HTR-8/SVneo (cell line): ENCODE measurements at places on chromosomes 4 and X.

DNA sequence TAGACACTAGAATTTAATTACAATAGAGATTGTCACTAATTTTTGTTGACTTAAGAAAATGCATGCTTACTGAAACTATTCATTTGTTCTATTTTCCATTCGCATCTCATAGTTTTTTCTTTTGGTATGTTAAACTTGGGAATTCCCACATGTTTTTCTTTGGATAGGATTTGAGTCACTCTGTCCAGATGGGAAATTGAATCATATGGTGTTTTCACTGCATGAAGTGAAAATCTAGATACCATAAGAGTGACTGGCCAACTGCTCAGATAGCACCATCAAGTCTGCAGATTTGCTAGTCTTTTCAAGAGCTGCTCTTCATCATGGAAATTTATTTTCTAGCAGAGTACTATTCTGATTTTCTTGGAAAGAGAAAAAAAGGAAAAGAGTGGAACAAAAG lies 172.6 kb downstream of the FAM47B start:
- no peak for DNase-seq

DNA sequence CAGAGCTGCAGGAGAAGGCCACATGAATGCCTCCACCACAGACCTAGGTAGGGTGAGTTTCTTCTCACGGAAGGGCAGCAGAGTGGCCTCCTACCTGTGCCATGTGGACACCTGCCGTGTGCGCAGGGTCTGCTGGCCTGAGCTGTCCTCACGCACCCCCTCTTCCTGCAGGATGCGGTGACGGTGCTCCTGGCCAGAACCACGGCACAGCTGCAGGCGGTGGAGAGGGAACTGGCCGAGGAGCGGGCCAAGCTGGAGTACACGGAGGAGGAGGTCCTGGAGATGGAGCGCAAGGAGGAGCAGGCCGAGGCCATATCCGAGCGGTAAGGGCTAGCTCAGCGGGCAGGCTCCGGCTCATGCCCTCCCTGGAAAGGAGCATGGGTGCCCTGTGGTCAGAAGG lies 28.4 kb upstream of the CLCN4 start:
- DNase-seq, result no peak

DNA sequence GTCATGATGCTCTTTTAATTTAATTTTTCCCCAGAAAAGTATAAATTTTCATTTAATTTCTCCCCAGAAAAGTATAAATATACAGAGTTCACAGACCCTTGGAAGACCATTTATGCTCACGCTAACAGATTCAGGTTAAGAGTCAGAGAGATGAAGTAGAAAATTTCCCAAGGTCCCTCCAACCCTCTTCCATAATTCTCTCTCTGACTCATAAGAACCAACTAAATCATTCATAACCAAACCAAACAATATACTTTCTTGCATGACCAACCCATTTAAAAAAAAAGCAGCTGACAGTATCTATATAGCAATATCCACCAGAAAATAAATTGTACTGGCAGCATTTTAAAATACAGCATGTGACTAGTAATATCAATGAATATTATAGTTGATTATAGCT lies 3.9 kb downstream of the KLHL8 start:
- no peak for DNase-seq

- DNase-seq, result no peak
Observed at GRCh38 chr4:73018595-73018994, 50.9 kb downstream of the COX18 start.

DNA sequence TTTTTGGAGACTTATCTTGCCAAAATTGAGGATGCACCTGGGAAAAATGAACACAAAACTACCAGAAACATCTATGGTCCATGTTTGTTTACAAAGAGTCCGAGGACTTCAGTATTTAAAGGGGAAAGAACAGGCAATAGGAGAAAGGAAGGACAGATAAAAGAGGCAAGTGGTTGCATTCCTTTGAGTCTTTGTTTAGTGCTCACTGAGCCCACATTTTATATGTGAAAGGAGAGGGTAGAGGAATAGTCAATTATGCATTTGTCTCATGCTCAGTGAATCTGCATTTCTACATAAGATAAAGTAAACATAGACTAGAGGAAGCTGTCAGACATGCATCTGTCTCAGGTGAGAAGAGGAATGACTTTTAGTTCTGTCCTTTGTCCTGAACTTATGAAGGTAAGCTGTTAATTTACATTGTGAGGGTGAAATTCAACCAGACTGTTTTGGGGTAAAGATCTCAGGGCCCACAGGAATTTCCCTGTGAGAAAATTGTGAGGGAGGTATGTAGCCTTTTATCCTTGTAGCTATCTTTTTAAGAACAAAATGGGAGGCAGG lies 4.5 kb downstream of the DMP1 start:
- DNase-seq, result no peak
